ENCODE measurements at places on chromosomes 13 and 19. TPM values are rescaled to one million over a fixed set of nuclear protein-coding genes. Genes with fewer than 3 reads are reported as not detected.

Gene KIR2DL3
- polyA plus RNA-seq: not detected

Gene FRY
- polyA plus RNA-seq: 21.8 TPM

Gene SPC24
- 0.65 TPM for polyA plus RNA-seq

Gene KLK2
- not detected for polyA plus RNA-seq

Gene ALOX5AP
- 15.4 TPM for polyA plus RNA-seq

Gene CGB5
- not detected for polyA plus RNA-seq

Gene SIGLECL1
- not detected for polyA plus RNA-seq

Gene SIGLEC12
- not detected for polyA plus RNA-seq

Gene SYNE4
- polyA plus RNA-seq: 15.7 TPM

Gene RDH8
- not detected for polyA plus RNA-seq

Gene KLK3
- polyA plus RNA-seq: 1.6 TPM

Gene ZNF285
- polyA plus RNA-seq: 2.8 TPM

Gene SMIM24
- 1,108 TPM for polyA plus RNA-seq

Gene WTIP
- 15.5 TPM for polyA plus RNA-seq

Gene PSG2
- not detected for polyA plus RNA-seq

Gene ERICH4
- polyA plus RNA-seq: 23.1 TPM

Gene GNA15
- 1.7 TPM for polyA plus RNA-seq

Gene FOXO1
- polyA plus RNA-seq: 8.6 TPM

Gene KLF1
- polyA plus RNA-seq: not detected

Gene CABP5
- polyA plus RNA-seq: not detected

Gene ZNF763
- 4.6 TPM for polyA plus RNA-seq

Gene TMED1
- polyA plus RNA-seq: 60.6 TPM

Gene NRTN
- polyA plus RNA-seq: 5.8 TPM

Gene ZNF653
- 10.8 TPM for polyA plus RNA-seq

Measured in kidney (tissue), 22 donors.